Left ventricle myocardium inferior (tissue), 1 donor: ENCODE measurements at places on chromosomes 2 and 18.

GRCh38 chr2:117702098-117702497 lies 112.4 kb upstream of the DDX18 start:
- DNase-seq, result no peak

GRCh38 chr2:160377204-160377995 lies 116.2 kb downstream of the RBMS1 start:
- no peak for DNase-seq

DNA sequence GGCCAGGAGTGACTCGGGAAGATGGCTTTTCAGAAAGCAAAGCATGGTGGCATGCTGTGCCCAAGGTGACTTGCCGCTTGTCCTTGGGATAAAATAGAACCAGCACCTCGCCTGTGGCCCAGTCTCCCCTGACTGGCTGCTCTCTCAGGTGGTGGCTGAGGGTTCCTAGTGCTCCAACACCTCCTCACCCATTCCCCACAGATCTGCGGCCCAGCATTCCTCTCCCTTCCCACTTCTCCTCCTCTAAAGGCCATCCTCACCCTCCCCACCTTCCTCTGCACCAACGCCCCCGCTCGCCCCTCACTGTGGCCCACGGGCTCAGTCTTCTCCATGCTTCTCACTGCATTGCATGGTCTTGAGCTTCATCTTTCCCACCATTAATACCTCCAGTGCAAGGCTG lies 132.4 kb downstream of the PXDN start:
- no peak for DNase-seq

DNA sequence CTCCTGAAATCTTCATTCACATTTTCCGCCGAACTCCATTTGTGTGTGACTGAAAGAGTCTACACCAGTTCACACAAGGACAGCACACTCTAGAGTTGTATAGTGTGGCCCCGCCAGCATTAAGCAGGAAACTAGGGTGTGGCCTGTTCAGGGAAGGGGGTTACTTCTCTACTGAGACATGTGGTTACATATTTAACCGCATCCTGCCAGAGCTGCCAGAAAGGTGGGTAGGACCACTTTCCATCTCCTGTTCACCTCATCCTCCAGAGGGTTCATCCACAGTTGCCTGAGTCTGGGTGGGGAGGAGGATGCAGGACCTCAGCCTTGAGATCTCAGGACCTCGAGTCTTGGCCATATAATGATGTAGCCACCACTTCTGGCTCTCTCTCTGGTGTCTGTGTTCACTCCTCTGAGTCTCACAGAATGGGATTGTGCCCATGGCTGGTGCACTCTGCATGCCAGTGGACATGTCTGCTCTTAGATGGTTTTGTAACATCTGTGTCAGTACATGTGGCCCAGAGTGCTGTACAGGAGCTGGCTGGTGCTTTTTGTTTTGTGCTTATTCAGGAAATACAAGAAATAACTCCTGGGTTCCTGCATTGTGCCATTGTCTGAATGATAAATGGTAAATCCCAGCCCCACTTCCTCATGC lies 7.7 kb upstream of the SP140L start:
- no peak for DNase-seq

GRCh38 chr2:206981086-206981674 lies 41.9 kb downstream of the CPO start:
- DNase-seq, result no peak

- no peak for DNase-seq
Observed at GRCh38 chr2:120393456-120393855, 47.5 kb downstream of the INHBB start.

- no peak for DNase-seq
Observed at GRCh38 chr2:7812231-7812995, 869.4 kb upstream of the ID2 start.

- no peak for DNase-seq
Observed at GRCh38 chr18:48542513-48543181, 3.8 kb downstream of the CTIF start.

DNA sequence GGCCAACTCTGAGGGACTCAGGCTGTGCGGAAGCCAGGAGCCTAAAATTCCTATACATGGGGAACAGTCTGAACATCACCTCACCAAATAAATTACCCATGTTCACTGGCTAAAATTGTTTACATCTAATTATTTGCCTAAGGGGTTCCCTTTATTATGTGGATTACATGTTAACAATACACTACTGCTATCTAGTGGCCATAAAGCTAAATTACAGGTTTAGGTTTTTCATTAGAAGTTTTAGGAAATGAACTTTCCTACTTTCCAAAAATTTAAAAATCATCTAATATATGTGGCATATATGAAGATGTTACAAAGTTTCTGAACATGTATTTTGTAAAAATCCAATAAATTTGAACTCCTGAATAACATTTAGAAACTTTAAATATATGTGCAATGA lies 40.3 kb downstream of the PLA2R1 start:
- no peak for DNase-seq

DNA sequence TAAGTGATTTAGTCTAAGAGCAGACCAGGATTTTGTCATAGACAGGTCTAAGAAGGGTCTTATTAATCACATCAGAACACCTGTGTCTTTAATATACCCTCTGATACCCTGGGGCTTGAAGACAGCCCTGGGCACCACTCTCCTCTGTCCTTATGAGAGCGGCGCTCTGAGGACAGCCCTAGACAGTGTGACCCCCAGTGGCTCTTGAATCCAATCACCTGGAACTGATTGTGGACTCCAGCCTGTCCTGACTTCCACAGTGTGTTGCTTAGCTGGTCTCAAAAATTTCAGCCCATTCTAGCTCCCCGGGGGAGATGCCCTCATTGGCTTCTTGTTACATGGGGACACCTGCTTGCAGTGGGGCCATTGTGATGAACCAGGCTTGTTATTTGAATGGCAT lies 195.8 kb upstream of the SMAD2 start:
- DNase-seq, result no peak

DNA sequence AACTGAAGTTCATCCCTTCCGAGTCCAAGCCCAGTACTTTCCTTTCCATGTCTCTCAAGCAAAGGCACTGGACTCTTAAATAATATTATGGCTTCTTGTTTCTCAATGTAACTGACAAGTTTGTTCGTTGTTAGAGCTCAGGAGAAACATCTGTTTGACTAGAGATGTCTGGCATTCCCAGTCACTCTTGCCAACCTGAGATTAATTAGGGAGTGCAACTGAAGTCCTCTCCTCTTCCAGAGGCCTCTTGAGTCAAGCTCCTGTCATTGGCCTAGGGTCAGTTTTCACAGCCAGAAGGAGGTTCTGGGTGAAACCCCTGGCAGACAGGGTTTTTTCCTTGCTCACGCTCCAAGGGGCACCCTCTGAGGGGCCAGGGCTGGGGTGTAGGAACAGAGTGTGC lies 196.1 kb downstream of the AGPS start:
- DNase-seq, result no peak

GRCh38 chr2:66771359-66771976 lies 336.5 kb downstream of the MEIS1 start:
- no peak for DNase-seq

- no peak for DNase-seq
Observed at GRCh38 chr18:959854-960253, 55.2 kb downstream of the ADCYAP1 start.

DNA sequence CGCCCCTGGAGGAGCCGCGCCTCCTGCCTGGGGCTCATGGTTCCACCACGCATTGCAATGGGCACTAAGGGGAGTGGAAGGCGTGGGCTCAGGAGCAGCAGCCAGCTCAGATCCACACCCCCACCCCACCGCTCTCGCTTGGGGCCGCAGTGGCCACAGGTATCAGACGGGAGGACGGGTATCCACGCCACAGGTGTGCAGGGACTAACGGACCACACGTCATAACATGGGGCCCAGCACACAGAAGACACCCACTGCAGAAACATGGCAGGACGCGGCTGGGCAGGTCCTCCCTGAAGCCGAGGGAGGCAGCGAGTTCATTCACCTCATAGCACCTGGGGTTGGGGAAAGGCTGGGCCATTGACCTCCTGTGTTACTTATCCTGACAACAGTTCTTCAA lies 13.0 kb downstream of the HDAC4 start:
- DNase-seq, result no peak

GRCh38 chr2:214629875-214630274 lies 179.6 kb downstream of the BARD1 start:
- DNase-seq, result no peak

- no peak for DNase-seq
Observed at GRCh38 chr2:60973705-60974104, 43.8 kb upstream of the PEX13 start.

GRCh38 chr2:43138441-43138840 lies 88.0 kb downstream of the ZFP36L2 start:
- DNase-seq, result no peak
